Stimulated activated CD8-positive, alpha-beta memory T cell treated with anti-CD3 and anti-CD28 coated beads, Interleukin-12 subunit alpha, Interleukin-12 subunit beta, amount 100 ng/mL, for 4 hours (primary cell): ENCODE measurements at places on chromosomes 12 and 14.

DNA sequence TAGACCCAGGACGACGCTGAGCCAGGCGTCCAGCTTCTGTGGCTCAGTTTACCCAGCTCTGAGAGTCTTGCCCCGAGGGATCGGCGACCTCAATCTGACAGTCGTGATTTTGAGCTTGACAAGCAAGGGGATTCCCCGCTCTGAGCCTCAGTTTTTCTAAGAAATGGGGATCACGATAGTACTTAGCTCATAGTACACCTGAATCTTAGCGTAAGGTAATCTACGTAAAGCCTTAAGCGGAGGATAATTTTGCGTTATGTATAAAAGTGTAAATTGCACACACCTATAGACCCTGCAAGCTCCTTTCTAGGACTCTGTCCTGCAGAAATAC lies 285 bp downstream of the MVK start:
- DNase-seq, result no peak

GRCh38 chr14:24875991-24876878 lies 173.7 kb downstream of the STXBP6 start:
- DNase-seq, result no peak

DNA sequence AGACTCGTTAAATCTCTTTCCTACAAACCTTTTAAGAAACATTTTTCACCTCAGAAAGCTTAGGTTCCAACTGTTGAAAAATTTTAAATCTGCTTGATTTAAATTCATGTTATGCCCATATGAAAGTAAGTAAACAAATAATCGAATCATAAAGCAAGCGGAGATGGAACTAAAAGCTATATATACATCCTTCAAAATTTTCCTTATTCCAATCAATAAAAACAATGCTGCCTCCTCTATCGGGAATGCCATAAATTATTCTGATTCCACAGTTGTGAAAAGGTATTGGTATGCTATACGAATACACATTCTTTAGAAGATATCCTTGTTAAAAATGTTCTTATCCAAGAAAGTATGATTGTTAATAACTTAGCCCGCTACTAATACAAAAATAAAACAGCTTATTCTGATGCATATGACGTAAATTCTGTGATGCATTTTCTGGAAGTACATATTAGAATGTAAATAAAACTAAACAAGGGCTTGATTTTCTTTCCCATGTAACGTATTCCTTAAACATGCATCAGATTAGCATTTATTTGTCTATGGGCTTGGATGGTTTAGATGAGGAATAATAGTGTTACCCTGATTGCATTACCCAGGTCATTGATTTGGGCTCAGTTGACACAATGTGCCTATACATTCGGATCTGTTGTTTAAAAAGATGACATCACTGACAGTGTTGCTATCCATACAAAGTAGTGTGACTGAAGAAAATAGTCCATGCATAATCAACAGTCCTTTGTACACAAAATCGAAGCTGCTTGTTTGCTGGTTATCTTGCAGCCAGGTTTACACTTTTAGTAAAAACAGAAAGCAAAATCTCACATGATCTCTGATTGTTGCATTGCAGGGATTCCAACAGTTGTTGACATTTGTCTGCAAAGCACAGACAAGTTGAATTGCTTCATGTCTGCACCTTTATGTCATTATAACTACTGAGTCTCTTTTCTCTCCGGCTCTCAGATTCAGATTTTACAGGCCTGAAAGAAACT lies 656 bp upstream of the DTD2 start:
- no peak for DNase-seq

DNA sequence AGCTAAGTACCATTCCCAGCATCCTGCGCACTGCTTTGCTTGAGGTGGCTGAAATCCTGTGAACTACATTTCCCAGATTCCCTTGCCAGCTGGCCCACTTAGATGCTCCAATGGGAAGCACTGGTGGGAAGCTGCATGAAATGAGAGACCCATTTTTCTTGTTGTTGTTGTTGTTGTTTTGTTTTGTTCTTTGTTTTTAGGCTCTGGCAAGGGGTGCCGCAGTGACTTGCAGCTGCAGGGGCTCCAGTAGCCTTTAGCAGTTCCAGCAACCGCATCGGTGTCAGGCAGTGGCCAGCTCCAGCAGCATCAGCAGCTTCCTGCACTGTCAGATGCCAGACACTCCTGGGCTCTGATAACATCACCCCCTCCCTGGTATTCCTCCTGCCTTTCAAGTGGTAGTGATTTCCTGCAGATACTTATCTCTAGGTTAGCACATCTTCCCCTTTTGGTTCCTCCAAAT lies 8.8 kb upstream of the EGLN3 start:
- no peak for DNase-seq

DNA sequence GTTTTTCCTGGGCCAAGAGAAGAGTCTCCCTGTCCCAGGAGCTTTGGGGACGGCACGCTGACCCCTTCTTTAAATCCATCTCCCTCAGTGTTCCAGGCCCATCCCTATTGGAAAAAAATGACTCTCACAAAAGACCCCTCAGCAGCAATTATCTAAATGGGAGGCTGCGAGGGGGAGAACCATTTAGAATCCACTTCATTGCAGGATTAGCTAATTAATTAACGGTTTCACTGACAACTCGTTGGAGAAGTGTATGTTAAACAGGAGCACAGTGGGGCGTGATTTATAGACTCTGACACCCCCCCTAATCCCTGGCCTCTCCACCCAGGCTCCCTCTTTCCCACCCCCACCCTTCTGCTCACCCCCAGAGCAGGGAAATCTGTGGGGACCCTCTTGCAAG lies 162.8 kb upstream of the LHX5 start:
- DNase-seq, result no peak

DNA sequence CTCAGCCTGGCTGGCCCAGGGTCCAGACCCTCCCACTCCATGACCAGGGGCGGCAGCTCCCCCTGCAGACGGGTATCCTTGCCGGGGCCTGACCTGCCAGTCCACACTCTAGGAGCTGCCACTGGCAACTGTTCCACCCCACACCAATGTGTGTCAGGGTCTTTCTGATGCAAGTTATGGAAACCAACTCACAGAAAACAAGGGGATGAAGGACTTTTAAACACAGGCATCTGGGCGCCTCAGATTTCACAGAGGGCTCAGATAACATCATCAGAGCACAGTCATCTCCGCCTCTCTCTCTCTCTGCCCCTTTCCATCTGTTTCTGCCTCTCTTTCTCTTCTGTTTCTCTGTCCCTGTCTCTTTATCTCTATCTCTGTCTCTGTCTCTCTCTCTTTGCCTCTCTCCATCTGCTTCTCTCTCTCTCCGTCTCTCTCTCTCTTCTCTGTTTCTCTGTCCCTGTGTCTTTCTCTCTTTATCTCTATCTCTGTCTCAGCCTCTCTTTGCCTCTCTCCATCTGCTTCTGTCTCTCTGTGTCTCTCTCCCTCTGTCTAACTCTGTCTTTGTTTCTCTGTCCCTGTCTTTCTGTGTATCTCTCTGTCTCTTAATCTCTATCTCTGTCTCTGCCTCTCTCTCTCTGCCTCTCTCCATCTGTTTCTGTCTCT lies 67.4 kb upstream of the FBRSL1 start:
- no peak for DNase-seq

- no peak for DNase-seq
These were observed 74.8 kb downstream of the FLRT2 start for GRCh38 chr14:85604714-85605113.

DNA sequence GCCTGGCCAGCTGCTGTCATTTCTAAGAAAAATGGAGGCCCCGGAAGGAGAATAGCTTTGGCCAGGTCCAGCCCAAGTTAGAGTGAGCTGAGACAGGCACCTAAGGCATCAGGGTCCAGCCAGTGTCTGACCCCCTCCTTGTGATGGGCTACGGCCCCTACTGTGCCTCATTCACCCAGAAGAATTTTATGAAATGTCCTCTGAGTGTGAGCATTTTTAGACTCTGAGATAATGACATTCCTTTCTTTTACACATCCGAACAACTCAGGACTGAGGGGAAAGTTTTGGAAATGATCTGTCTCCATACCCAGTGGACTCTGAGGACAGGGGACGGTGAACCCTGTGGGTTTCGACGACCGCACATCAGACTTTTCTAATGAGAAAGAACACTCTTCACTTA lies 50.4 kb downstream of the SLC24A4 start:
- DNase-seq, result no peak

GRCh38 chr14:103502877-103503276 lies 19.8 kb downstream of the CKB start:
- DNase-seq, result no peak

GRCh38 chr14:24734917-24735500 lies 101.0 kb upstream of the GZMB start:
- DNase-seq, result no peak

- DNase-seq, result no peak
These were observed 183.8 kb upstream of the HMGA2 start for GRCh38 chr12:65640489-65640901.

- DNase-seq, result no peak
These were observed 3.6 kb downstream of the BTBD6 start for GRCh38 chr14:105251920-105252319.

GRCh38 chr12:64923536-64923935 lies 99.1 kb downstream of the TBC1D30 start:
- DNase-seq, result no peak

DNA sequence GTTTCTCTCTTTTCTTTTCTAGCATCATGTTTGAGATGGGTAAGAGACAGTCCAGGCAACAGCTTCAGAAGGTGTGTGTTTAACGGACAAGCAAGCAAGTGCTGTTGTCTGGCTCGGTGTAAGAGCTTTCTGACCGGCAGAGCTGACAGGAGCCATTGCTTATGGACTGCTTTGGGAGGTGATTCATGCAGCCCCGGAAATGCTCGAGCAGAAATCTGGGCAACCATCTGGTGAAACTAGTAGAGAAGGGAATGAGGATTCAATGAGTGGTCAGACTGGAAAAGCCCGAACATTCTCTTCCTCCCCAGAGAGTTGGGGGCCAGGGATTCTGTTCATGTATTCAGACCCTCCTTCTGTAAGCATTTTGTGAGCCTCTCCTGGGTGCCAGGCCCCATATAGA lies 24.4 kb downstream of the TUNAR start:
- DNase-seq, result no peak

DNA sequence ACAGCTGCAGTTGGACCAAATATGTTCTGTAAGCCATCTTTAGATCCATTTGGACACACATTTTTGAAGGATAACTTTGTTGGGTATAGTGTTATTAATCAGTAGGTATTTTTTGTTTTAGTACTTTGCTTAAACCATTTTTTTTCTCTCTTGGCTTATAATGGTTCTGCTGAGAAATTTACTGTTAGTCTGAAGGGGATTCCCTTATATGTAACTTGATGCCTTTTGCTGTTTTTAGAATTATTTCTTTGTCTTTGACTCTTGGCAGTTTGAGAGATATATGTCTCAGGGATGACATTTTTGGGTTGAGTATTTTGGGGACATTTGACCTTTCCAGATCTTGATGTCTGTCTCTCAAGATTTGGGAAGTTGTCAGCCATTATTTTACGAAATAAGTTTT lies 169.8 kb downstream of the GPHN start:
- no peak for DNase-seq

DNA sequence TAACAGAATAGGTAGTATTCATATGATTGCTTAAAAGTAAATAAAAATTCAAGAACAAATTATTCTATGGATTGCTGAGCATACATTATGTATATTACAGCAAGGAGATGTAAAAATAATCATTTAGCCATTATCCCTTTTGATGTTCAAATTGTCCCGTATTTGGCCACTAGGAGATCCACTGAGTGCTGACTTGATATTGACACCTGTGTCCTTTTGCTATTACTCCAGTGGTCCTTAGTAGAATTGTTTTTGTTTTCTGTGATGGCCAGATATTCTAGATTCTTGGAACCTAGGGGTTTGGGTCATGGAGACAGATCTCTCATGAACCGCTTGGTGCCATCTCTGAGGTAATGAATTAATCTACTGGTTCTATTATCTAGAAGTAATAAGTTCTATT lies 16.8 kb downstream of the ERO1A start:
- no peak for DNase-seq

DNA sequence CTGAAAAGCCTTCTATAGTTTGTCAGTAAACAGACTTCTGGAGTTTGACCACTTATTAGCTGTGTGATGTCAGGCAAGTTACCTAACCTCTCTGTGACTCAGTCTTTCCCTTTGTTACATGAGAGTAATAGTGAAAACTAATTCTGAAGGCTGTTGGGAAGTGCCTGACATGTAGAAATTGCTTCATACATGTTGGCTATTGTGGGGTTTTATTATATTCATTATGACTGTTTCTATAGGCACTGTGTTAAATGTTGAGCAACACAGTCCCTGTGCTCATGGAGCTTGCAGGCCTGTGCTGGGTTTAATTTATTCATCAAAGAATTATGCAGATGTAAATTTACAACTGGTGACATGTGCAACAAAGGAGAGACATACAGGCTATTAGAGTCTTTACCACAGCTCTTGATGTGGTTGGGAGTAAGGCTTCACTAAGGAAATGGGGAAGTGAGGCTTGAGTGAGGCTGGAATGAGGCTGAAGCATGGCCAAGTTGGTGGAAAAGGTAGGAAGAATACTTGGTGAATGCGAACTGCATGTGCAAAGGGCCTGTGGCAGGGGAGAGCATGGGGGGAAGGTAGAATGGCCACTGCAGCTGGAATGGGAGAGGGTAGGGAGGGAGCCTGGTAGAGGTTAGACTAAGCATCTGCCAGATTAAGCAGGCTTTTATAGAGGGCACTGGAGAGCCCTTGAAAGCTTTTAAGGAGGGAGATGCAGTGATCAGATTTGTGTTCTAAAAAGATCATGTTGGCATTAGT lies 236.4 kb upstream of the CRY1 start:
- no peak for DNase-seq

- DNase-seq, result no peak
These were observed 90.3 kb upstream of the EEA1 start for GRCh38 chr12:93019212-93019927.

GRCh38 chr12:69779928-69780327 lies 41.3 kb downstream of the RAB3IP start:
- DNase-seq, result no peak

DNA sequence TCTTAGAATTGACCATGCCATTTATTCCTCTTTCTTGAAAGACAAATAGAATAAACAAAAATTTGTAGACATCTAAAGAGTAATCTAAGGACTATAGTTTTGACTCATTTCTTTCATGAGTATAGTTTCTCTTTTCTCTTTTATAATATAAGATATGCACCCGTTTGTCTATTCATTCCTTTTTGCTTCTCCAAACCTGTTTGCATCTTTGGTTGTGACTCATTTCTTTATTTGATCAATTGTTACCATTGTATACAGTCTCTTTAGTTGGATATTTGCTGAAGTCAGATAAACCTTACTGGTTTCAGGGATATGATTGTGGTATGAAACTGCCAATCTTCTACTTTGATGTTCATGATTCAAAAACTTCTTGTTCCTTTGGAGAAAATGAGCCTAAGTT lies 268.7 kb downstream of the FBXL14 start:
- no peak for DNase-seq

DNA sequence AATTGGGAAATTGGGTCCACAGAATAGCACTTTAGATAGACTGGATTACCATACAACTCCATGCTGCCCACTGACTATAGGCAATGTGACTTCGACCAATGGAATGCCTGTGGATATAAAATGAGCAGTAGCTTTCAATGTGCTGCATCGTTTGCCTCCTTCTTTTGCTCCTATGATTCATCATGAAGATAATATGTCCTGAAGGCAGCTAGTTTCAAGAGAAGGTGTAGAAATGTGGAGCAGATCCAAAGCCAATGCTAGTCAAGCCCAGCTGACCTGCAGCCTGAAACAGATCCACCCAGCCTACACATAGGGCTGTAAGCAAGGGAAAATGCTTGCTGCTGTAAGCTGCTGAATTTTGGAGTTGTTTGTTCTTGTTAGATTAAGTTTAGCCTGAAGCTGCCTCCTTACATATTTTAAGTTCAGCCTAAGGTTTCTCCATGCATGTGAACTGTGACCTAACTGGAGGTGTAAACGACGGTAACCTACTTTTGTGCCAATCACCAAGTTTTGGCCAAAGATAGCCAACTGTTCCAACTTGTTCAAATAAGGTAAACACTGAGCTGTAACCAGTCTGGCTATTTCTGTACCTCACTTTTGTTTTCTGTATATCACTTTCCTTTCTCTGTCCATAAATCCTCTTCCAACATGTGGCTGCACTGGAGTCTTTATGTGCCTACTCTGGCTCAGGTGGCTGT lies 169.1 kb upstream of the AVPR1A start:
- DNase-seq, result no peak
